T-helper 1 cell (primary cell): ENCODE measurements at places on chromosomes 7 and 10.
A peak's percentile ranks its signal among the peaks of the same experiment; 100 is the strongest.

DNA sequence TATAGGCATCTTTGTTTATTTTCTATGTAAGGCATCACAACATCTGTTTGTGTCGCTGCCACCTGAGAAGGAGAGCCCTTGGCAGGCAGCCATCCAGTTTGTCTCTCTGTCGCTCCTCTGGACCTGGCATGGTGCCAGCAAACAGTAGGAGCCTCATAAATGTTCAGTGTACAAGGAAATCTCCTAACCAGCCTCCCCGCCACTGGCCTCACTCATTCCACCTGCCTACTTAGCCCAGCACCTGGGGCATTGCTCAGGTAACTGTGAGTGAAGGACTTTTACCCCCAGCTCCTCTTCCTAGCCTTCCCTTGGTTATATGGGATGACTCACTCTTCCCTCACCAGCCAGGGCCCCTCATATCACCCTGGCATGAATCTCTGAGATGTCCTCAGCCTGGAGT is 61.7 kb upstream of the NPTX2 start:
- DNase-seq: no peak

GRCh38 chr7:139782932-139783331 is 5.1 kb upstream of the HIPK2 start:
- DNase-seq: no peak

DNA sequence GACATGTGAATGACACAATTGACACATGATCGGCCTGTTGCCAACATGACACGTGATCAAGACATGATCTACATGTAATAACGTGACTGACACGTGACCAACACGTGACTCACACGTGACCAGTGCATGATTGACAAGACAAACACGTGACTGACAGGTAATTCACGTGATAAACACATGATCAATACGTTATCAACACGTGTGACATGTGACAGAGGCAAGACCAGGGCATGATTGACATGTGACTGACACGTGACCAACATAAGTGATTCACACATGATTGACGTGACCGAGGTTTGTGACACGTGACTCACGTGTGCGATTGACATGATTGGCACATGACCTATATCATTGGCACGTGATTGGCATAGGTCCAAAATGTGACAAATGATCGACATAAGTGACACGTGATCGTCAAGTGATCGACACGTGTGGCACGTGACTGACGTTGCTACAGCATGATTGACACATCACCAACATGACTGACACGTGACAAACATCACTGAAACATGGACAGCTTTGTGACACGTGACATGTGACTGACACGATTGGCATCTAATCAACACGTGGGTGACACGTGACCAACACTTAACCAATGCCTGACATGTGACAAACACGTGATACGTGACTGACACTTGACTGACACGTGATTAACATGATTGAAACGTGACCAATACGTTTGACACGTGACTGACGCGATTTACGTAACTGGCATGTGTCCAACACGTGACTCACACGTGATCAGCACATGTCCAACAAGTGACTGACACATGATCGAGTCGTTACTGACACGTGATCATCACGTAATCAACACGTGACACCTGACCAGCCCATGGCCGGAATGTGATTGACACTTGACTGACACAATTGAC is 23.0 kb downstream of the CRPPA start:
- DNase-seq: no peak

GRCh38 chr10:113045147-113046055 is 95.4 kb downstream of the TCF7L2 start:
- no peak for DNase-seq

GRCh38 chr10:24862589-24862988 is 89.8 kb downstream of the PRTFDC1 start:
- no peak for DNase-seq

DNA sequence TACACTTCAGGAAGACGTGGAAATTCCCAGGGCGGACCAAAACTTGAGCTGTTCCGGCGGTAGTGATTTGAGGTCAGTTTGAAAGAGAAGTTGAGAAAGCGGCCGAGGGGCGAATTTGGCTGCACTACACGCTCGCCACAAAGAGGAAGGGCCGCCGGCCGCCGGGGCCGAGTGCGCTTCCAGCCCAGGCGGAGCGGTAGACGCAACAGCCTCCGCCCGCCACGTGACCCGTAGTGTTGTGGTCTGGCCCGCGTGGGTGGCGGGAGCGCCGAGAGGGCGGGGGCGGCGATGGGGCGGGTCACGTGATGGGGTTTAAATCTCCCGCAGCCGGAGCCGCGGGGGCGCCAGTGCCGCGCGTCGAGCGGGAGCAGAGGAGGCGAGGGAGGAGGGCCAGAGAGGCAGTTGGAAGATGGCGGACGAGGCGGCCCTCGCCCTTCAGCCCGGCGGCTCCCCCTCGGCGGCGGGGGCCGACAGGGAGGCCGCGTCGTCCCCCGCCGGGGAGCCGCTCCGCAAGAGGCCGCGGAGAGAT is at the start of gene SIRT1:
SIRT1 (plus strand) TSS at position 344 of the 529 bp plus-strand sequence; CDS start at position 410, 66 bp downstream.
- peak; percentile 92 for DNase-seq

DNA sequence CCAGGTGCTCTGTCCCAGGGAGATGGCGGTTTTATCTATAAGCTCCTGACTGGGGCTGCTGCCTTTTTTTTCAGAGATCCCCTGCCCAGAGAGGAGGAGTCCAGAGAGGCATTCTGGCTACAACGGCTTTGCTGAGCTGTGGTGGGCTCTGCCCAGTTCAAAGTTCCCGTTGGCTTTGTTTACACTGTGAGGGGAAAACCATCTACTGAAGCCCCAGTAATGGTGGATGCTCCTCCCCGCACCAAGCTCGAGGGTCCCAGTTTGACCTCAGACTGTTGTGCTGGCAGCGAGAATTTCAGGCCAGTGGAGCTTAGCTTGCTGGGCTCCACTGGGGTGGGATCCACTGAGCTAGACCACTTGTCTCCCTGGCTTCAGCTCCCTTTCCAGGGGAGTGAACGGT is 16.4 kb upstream of the SLC26A5 start:
- DNase-seq: no peak

DNA sequence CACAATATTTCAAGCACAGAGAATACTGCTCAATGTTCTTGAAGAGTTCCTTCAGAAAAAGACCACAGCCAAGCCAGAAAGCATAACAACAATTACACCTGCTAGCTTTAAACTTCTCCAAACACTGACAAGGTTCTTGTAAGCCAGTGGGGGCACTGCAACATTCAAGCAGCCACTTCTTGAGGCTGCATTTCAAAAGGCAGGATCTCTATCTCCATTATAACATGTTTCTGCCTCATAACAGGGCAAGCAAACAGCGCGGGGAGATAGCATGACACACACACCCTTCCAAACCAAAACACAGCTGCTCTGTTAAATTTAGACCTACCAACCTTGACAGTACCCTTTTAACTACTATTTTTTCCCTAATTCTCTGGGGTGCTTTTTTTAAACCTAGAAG is 30.8 kb downstream of the CHCHD3 start:
- no peak for DNase-seq

- DNase-seq: no peak
Observed at GRCh38 chr10:5468262-5469106, 30.9 kb downstream of the CALML5 start.

GRCh38 chr7:151249034-151249731 is 689 bp upstream of the SMARCD3 start:
- DNase-seq: no peak

GRCh38 chr7:45980181-45980905 is 59.3 kb upstream of the IGFBP3 start:
- DNase-seq: no peak

DNA sequence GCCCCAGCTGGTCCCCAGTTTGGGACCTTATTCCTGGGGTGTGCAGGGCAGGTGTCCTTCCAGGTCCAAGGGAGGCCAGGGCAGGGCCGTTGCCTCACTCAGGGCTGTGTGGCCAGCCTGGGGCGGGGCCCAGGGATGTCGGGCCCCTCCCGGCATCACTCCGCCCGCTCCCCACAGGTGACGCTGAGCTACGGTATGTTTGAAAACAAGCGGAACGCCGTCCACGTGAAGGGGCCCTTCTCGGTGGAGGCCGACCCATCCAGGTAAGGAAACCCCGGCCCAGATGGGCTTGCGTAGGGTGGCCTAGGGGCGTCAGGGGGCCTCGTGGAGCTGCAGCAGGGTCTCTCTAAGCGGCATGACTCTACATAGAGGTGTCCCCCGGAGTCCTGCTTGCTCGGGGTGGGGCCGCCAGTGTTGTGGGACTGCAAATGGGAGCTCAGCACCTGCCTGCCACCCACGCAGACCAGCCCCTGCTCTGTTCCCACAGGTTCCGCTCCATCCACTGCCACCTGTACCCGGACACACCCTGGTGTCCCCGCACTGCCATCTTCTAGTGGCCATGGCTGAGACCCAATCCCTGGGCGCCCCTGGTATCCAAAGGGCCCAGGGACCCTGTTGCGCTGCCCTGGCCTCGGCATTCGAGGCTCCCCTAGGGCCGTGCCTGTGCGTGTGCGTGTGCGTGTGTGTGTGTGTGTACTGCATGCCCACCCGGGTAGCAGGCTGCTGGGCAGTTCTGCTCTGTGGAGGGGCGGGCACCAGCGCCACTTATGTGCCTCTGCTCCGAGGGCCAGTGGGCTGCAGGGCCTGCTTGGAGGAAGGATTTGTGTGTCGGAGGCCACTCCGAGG is 7.3 kb downstream of the LFNG start:
- DNase-seq: no peak

- DNase-seq: no peak
Observed at GRCh38 chr7:43249823-43250145, 137.3 kb downstream of the HECW1 start.

DNA sequence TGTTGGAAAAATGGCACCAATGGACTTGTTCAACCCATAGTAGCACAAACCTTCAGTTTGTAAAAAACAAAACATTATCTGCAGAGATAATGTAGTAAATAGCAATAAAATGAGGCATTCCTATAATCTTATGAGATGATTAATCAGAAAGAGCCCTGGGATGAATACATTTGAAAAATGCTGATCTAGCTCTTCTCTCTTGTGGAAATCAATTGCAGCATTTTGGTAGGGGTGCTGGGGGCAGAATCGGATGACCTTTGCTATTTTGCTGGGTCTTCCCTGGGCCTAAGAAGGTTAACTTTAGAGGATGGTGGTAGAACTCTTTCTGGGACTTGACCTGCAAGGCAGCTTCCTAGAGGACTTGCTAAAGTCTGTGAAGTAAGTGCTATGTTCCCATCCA is 163.5 kb downstream of the ADRA2A start:
- DNase-seq: no peak

DNA sequence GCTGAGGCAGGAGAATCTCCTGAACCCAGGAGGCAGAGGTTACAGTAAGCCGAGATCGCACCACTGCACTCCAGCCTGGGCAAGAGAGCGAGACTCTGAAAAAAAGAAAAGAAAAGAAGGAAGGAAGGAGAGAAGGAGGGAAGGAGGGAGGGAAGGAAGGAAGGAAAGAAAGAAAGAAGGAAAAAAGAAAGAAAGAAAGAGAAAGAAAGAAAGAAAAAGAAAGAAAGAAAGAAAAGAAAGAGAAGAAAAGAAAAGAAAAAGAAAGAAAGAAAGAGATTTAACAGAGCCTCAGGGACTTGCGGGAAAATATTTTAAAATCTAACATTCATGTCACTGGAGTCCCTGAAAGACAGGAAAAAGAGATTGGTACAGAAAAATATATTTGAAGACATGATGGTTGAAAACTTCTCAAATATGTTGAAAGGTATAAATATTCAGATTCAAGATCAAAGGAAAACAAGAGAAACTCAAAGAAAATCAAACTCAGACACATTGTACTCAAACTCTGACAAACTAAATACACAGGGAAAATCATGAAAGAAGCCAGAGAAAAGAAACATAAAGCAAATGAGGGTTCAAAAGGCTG is 25.3 kb upstream of the DNAAF5 start:
- no peak for DNase-seq

GRCh38 chr7:108875139-108875538 is 305.5 kb downstream of the DNAJB9 start:
- no peak for DNase-seq
